ENCODE measurements at places on chromosomes 4 and X.

DNA sequence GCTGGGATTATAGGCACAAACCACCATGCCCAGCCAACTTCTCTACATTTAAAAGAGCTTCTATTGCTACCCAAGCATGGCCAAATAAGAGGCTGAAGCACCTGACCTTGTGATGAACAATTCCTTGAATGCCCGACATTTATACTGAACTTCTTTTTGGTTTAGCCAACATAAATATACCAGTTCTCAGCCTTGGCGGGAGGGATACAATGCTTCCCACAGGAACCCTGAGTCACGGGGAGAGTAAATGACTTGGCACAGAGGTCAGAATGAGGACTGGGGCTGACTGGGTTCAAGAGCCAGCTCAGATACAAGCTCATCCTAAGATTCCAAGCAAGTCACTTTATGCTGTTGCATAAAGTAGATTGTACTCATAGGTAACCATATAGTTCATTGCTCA, 6.1 kb downstream of the HOPX start:
- no peak for DNase-seq

DNA sequence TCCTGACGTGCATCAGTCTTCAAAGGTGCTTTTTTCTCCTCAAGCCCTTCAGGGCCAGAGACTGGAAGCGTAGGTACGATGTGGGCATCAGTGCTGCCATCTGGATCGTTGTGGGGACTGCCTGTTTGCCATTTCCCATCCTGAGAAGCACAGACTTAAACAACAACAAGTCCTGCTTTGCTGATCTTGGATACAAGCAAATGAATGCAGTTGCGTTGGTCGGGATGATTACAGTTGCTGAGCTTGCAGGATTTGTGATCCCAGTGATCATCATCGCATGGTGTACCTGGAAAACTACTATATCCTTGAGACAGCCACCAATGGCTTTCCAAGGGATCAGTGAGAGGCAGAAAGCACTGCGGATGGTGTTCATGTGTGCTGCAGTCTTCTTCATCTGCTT, 15.7 kb downstream of the P2RY10 start:
- no peak for DNase-seq

DNA sequence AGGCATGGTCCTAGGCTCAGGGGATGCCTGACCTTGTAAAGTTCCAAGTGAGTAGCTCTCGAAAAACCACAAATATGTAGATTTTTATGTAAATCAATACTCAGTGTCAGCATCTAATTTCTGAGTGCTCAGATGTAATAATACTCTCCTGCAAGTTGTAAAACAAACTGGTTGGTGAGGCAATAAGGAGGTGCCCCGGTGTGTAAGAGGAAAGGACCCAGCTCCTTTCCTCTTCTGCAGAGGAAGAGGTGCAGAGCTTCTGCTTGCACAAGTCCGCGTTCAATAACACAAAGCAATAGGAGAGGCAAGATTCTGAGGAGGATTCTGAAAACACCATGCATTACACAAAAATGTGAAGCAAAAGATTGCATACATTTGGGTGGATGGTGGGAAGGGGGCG, 43.6 kb upstream of the ENPP6 start:
- DNase-seq: no peak

DNA sequence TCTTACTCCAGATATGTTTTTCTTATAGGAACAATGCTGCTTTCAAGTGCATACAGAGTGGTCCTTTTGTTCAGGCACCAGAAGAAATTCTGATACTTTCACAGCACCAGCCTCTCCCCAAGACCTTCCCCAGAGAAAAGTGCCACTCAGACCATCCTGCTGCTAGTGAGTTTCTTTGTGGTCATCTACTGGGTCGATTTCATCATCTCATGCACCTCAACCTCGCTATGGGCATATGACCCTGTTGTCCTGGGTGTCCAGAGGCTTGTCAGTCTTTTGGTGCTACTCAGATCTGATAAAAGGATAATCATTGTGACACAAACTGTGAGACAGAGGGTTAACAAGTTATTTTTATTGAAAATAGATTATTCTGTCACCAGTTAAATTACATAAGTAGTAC, 39.5 kb downstream of the WDR13 start:
- no peak for DNase-seq

GRCh38 chr4:106503116-106504050, 134.8 kb upstream of the GIMD1 start:
- DNase-seq: no peak

DNA sequence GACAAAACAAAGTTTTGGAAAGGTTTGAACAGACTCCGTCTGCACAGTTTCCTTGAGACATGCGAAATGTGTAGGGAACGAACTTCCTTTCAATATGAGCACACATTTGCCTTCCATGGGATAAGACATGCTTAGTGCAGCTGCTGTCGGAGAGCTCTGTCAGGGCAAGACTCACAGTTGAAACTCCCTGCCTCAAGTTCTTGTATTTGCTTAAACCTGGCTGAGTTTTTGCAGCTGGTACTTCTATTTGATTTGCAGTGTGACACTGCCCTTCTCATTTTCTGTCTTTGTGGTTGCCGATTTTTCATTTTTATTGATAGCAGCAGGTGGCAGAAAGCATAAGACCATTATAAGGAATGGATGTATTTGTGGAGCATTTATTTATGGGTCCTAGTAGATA, 18.2 kb upstream of the RHOH start:
- no peak for DNase-seq

- no peak for DNase-seq
Observed at GRCh38 chr4:117385526-117385925, 300.1 kb upstream of the TRAM1L1 start.

- DNase-seq: no peak
Observed at GRCh38 chrX:17851874-17852273, 9.2 kb downstream of the RAI2 start.

GRCh38 chrX:46602468-46603102, 29.0 kb downstream of the CHST7 start:
- DNase-seq: no peak

DNA sequence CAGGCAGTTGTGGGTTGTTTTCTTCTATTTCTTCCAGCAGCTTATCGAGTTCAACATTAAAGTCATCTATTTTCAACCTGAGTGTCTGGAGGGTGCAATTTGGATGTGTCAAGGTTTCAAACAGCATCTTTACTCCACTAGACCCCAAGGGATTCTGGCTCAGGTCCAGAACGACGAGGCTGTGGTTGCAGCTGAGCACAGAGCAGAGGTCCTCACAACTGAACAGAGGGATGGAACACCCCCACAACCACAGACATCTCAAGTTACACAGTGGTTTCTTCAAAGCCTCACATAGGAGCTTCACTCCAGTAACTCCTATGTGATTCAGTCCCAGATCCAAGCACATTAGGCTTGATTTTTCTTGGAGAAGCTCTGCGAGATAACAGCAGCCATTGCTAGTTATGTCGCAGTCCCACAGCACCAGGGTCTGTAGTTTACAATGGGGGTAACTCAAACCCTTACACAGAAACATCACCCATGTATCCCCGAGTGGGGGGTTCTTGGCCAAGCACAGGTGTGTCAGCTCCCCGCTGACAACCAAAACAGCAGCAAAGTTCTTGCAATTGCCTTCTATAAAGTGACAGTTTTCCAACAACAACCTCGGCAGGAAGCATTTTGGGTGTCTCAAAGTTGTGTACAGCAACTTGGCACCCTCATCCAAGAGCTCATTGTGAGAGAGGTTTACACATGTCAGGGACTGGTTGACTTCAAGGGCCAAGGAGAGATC, 2.8 kb downstream of the NLRP2B start:
- DNase-seq: no peak

DNA sequence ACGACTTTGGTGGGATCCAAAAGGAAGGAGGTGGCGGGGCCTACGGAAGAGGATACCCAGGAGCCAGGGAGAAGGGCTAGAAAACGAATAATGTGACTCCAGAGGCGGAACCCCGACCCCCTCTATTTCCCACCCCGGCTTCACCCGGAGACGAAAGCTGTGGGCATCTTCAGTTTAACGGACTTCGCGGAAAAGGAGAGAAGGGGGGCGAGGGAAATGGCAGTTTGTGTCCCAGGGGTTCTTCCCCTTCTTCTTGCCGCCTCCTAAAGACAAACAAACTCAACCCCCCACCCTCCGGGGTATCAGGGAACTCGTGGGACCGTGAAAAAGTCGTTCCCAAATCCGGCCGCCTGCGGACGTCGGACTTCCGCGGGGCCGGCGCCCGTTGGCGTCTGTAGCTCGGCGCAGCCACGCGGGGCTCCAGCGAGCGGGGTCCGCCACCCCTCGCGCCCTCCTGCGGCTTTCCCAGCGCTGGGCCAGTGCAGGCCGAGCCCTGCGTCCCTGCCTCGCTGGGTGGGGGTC, 3.6 kb upstream of the LEF1 start:
- peak; percentile 62 for DNase-seq

DNA sequence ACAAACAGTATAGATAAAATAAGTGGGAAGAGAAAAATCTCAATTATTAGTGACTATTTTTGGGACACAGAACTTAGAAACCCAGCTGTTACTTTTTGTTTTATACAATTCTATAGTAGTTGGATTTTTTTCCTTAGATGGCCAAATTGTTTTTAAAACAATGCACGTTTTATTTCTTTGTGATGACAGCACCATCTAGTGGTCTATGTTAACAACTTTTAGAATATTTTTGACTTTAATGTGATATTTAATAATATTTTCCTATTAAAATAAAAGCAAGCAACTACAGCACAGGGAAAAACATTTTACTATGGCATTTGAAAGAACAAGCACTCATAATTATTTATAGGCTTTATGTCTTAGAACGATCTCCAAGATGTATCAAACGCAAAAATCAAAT, 5.6 kb upstream of the SMIM31 start:
- DNase-seq: no peak

Measured in CD8-positive, alpha-beta T cell (primary cell).